ENCODE measurements at places on chromosomes 3 and 15.

DNA sequence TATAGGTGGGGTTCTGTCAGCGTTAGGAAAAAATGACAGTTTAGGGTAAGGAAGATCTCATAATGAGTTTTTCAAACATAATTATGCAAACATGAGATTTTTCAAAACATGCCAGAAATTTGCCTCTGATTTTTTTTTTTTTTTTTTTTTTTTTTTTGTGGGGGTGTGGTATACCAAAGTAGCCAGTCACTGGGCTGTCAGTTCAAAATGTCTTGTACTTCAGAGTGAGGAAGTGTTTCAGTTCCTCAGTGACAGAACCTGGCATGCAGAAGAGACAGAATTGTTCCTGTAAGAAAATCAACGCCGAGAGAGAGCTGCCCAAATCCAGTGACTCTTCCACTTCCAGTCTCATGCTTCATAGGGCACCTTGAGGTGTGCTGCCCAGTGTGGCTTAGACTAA lies 9.7 kb downstream of the NCBP2 start:
- no peak for DNase-seq

DNA sequence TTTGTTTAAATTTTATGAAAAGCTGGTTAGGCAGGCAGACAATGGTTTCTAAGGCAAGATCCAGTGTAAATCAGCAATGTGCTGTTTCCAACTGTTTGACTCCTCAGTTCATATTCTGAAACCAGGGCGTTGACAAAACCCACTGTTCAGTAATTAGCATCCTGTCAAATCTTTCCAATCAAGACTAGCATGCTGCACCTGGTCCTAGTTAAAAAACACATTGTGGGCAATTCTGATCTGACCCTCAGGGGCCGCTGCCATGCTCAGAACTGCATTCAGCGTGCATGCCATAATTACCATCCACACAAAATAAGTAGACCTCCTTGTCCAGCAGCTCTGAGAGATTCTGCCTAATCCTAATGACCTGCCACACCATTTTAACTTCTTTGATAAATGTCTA lies 20.9 kb upstream of the RBP1 start:
- no peak for DNase-seq

GRCh38 chr3:81164806-81165205 lies 596.6 kb downstream of the GBE1 start:
- no peak for DNase-seq

DNA sequence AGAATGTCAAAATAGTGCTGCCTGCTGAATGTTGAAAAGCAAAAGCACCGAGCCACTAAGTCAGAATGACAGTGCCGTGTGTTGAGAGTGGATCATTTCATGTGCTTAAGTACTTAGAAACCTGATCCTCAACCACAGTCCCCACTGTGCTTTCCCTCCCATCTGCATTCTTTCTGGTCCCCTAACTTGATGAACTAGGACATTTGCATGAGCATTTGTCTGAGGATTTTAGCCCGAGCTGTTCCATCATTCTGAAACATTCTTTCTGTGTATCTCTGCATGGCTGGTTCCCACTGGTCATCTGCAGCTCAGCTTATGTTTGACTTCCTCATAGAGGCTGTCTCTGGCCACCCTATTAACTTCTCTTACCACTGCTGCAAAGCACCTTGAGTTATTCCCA lies 42.0 kb downstream of the SST start:
- DNase-seq: no peak

DNA sequence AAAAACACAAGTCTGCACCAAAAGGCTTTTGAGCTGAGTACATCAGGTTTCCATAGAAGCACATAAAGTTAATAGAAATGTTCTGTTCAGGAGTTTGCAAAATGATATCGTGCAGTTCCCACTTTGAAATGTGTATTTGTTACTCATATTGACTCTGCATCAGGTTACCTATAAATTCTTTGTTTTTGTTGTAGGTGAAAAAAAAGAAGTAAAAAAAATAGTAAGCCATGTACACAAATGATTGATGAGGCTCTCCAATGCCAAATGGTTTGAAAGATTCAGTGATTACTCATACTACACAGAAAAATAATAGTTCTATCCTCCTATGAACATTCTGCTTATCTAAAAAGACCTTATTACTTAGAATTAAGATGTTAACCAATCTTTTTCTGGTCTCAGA lies 287.3 kb upstream of the MME start:
- DNase-seq: no peak

- no peak for DNase-seq
Measured at GRCh38 chr15:62758126-62758951, 284.2 kb upstream of the TPM1 start.

- peak; percentile 72 for DNase-seq
Measured at GRCh38 chr3:186772701-186773417, 10.5 kb upstream of the EIF4A2 start.

DNA sequence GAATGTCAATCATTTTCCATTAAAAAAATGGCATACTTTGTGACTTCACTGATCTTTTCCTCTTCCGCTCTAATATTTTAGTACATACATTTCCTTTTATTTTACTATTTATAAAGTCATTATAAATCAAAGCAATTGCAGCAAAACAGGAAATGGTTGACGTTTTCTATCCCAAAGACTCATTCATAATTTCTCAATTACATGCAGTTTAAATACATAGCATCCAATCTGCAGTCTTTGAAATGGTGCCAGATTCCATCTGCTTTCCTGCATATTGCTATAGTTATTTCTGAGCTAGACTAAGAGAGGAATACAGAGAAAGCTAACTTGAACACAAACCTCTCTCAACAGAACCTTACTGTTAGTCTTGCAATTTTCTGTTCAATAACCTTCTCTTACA lies 179.8 kb downstream of the ZPLD1 start:
- DNase-seq: no peak

GRCh38 chr3:47003461-47004368 lies 24.2 kb downstream of the NBEAL2 start:
- DNase-seq: no peak

GRCh38 chr15:59545573-59545972 lies 66.0 kb upstream of the GCNT3 start:
- no peak for DNase-seq

DNA sequence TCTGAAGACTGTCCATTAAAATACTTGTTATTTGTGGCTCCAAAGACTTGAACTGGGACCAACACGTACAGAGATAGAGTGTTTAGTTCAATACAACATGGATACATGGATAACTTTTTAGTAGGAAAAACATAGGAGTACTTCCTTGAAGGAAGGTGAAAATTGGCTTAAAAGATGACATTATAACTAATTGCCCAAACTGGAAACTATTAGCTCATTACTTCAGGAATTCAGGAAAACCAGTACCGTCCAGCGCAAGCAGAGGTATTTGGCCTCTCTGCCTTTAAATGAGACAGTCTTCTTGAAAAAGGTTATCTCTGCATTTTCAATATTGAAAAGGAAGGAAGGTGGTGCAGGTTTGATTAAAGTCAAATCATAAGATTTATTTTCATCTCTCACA lies 234.5 kb downstream of the IL5RA start:
- no peak for DNase-seq

All from CD8-positive, alpha-beta T cell (primary cell).